ENCODE measurements at places on chromosomes 12 and 14. TPM values are rescaled to one million over a fixed set of nuclear protein-coding genes. Genes with fewer than 3 reads are reported as not detected.

The TGM1 gene
- total RNA-seq = 5.1 TPM

The ADAMTS20 gene
- not detected for total RNA-seq

The SLC4A8 gene
- 9.1 TPM for total RNA-seq

GRCh38 chr12:51441583-51441982 lies 17.0 kb downstream of the SLC4A8 start:
- H3K36me3 ChIP-seq = no peaks in the 10 kb centered on the region
- peaks cover 20% of the 10 kb centered on the region for H3K4me1 ChIP-seq
- DNase-seq = no peak
- no peak overlapping the region for H3K4me3 ChIP-seq

DNA sequence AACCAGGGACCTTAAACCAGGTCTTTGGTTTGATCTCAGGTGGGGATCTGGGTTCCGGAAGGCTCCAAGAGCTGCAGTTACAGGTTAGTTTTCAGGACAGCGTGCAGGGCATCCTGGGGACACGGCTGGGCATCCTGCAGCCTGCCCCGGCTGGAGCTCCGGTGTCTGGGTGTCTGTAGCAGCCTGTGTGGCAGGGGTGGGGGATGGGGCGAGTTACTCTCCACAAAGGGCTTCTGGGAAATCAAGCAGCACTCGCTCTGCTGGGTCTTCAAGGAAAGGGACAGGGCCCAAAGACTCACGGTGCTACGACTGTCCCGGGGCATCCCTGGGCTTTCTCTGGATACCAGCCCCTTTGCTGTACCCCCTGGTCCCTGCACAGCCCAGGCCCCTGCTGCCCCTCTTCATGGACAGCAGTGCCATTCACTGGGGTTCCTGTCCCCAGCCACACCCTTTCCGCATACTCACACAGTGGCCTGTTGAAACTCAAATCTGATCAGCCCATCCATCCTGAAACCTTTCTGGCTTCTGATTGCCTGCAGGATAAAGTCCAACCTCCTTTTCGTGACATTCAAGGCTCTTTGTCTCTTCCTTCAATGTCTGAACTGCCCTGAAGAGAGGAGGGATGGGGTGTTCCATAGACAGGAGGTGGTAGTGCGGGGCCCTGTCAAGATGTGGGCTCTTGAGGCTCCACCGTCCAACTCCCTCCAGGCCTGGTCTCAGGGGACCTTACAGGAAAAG lies 22.2 kb upstream of the PPP1R13B start:
- H3K4me1 ChIP-seq = peaks cover 9% of the 10 kb centered on the region
- H3K27ac ChIP-seq = no peak overlapping the region
- H3K36me3 ChIP-seq = no peaks in the 10 kb centered on the region
- H3K27me3 ChIP-seq = no peaks in the 10 kb centered on the region
- no peak for DNase-seq
